ENCODE measurements at places on chromosomes 12 and 14.

- no peak for DNase-seq
These were observed 207.5 kb downstream of the EXOC5 start for GRCh38 chr14:57061009-57061711.

DNA sequence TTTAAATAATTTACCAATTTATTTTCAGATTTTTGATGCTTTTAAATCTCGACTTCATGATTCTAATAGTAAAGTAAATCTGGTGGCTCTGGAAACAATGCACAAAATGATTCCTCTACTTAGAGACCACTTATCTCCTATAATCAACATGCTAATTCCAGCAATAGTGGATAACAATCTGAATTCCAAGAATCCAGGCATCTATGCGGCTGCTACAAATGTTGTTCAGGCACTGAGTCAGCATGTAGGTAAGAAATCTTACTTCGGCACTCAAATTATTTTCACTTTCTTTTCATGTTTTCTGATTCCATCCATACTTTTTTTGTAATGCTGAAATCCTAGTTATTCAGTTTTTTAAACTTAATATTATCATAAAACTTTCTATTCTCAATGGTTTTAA, 15.5 kb upstream of the PRPF39 start:
- no peak for DNase-seq

GRCh38 chr14:89367779-89368120, 49.3 kb downstream of the FOXN3 start:
- DNase-seq: no peak

DNA sequence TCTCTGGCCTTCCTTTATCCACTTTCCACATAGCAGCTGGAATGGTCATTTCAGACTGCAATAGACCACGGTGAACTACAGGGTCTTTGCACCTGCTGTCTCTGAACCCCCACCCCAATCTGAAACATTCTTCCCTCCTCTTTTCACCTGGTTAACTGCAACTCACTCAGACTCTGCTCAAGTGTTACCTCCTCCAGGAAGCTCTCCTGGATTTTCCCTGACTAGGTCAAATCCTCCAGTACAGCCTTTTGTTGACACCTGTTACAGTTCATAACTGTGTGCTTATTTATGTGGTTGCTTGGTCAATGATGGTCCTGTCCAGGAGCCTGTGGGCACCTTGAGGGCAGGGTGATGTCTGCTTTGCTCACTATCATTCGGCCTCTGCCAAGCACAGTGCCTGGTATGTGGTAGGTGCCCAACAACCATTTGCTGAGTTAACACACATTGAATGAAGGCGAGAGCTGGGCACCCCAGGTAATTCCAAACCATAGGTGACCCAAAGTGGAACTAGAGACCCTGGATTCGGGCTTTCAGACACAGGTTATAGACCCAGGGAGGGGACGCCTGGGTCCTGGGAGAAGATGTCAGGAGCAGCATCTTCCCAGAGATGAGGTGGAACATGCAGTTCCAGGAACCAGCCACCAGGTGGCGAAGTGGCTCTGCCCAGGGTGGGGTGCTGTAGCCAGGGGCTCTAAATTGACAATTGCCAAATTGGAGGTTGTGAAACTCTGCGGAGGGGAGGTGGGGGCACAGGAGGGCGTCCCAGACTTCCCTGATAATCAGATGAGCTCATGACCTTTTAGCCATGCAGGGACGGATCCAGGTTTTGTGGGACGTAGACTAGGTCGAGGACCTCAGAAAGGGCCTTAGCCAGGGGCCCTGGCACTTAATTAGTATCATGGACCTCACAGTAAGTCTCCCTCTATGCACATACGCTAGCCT, 28.1 kb downstream of the TRPV4 start:
- DNase-seq: peak; percentile 65
